ENCODE measurements at places on chromosomes 2 and 18.

- DNase-seq: peak; percentile 49
These were observed 1.3 kb downstream of the ITM2C start for GRCh38 chr2:230865766-230866755.

DNA sequence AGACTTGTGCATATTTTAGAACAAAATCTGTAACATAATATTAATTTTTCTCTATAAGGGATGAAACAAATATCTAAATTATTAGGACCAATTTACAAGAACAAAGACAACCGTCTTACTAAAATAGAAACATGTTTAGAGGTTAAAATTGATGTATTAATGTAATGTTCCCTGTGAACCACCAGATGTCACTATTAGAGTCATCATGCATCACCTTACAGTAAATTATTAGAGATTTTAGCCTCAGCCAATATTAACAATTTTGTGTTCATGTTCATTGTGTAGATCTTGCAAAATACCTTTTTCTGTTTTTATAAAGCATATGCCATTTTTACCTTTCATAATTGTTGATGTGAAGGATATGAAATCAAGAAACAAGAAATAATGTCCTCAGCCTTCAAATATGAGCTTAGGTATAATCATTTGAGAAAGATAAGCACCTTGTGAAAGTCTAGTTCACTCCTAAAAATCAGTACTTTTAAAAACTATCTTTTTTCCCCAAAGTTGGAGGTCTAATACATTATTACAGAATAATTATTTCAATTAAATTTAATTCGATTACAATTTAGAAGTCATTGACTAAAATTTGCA, 344.3 kb upstream of the KCNH7 start:
- peak; percentile 11 for DNase-seq

GRCh38 chr2:25592766-25593292, 80.5 kb downstream of the DTNB start:
- DNase-seq: no peak

DNA sequence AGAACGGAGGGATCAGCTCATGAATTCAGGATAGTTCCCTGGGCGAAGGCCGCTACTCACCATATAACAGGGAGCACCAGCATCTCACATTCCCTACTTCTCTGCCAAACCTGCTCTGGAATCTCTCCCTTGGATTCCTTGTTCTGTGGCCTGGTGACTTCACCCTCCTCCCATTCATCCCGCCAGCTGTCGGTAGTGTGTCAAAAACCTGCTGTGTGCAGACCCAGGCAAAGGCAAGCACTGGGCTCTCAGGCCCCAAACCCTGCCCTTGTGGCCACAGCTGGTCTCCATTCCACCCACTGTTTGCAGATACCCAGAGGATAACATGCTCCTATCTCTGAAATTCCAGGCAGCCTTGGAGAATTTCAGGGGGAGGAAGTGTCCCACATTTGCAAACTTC, 151.6 kb downstream of the CAPN13 start:
- DNase-seq: no peak

DNA sequence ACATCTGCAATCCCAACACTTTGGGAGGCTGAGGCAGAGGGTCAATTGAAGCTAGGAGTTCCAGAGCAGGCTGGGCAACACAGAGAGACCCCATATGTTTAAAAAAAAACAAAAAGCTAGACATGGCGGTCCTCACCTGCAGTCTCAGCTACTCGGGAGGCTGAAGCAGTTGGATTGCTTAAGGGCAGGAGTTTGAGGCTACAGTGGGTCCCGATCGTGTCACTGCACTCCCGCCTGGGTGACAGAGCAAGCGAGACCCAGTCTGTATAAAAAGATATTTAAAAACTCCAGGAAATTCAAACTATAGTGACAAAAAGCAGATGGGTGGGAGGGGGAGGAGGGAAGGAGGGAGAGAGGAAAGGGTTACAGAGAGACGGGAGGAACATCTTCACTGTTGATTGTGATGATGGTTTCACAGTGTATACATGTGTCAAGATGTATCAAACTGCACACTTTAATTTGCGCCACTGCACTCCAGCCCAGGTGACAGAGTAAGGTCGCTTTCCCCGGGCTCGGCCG, 942 bp upstream of the ZNF236 start:
- DNase-seq: no peak

DNA sequence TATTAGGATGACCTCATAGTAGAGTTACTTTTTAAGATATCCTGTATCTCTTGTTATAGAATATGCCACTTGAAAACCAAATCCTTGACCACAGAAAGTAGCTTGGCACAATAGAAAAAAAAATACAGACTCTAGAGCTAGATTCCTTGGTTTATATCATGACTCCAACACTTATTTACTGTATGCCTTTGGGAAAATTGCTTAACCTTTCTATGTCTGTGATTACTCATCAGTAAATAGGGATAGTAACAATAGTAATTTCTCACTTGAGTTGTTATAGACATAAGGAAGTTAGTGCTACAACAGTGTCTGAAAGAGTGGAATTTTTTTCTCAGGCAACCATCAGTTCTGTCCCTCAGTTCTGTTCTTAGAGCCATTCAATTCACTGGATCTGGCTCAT, 193.8 kb downstream of the GULP1 start:
- no peak for DNase-seq

GRCh38 chr2:41830600-41830999, 217.2 kb upstream of the PKDCC start:
- no peak for DNase-seq

DNA sequence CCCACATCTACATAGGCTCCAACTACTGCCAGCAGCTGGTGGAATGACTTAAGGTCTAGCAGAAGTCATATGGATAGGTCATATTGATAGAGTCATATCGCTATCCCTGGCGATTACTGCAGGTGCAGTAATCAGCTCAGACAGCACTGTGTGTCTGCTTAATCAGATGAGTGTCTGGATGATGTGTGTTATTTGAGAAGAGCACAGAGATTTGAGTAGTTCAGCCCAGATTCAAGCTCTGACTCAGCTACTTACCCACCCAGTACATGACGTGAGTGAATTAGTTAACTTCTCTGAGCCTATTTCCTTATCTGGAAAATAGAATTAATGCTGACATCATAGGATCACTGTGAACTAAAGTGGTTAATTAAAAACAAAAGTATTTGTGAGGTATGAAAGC, 78.9 kb downstream of the EHD3 start:
- no peak for DNase-seq

DNA sequence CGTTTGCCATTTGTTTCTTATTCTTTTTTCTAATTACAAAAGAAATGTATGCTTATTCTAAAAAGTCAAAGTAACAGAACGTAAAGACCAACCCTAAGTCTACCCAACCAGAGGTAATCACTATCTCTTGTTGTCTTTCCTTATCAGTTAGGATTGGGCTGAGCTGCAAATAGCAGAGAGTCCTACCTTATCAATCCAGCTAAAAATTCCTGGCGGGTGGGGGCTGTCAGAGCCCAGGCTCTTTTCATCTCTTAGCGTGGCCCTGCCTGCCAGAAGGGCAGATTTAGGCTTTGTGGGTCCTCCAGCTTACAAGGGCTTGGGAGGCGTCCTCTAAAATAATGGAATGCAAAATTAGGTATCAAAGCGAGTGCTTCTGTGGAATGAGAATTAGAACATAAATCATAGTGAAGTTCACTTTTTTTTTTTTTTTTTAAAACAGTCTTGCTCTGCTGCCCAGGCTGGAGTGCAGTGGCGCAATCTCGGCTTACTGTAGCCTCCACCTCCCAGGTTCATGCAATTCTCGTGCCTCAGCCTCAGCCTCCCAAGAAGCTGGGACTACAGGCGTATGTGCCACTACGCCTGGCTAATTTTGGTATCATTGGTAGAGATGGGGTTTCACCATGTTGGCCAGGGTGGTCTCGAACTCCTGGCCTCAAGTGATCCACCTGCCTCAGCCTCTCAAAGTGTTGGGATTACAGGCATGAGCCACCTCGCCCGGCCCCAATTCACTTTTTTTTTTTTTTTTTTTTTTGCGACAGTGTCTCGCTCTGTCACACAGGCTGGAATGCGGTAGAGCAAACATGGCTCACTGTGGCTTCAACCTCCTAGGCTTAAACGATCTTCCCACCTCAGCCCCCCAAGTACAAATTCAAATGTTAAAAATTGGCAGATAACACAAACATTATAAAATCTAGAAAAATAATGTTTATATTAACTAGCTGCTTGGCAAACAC, 57.4 kb upstream of the B3GNT7 start:
- DNase-seq: no peak

GRCh38 chr2:48287976-48288375, 242.0 kb upstream of the STON1 start:
- no peak for DNase-seq

- DNase-seq: no peak
These were observed 761.6 kb downstream of the DCC start for GRCh38 chr18:53101536-53102105.

DNA sequence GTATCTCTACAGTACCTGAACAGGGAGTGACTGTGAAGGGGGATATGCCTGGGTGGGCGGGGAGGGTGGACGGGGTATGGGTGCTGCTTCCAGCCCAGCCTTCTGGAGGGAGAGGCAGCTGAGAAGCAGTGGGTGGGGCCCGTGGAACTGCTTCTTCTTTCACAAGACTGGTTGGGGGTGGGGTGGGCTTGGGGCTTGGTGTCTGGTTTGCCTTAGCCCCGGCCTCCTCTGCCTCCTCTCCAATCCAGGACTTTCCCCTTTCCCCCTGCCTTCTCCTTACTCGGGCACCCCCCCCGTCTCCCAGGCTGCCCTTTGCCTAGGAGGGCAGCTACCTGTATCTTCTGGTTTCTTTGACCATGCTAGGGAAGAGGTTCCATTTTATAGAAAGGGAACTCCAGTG, 233.4 kb downstream of the DYSF start:
- no peak for DNase-seq

- no peak for DNase-seq
These were observed 24.5 kb downstream of the CYP27A1 start for GRCh38 chr2:218806346-218806978.

GRCh38 chr2:37869771-37870170, 55.3 kb upstream of the RMDN2 start:
- DNase-seq: no peak

GRCh38 chr2:191845876-191846514, 893 bp downstream of the CAVIN2 start:
- no peak for DNase-seq

DNA sequence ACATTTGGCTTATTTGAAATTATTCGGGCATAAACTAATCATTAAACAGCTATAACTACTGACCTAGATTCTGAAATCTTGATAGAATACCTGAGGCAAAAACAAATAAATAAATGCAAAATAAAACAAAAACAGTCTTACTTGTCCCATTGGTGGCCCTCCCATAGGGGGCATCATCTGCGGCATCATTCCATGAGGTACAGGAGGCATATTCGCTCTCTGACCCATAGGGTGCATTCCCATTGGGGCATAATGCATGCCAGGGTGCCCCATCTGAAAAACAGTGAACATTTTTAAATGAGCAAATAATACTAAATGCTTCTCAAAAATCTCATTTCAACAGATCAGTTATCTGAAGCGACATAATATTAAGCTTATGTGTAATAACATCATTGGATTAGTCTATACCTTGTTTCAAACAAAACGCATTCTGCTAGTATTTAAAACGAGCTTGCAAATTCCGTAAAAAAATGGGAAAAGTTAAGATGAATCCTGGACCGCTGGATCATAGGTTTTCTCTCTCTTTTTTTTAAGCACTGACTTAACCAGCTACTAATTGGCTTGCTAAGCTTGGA, 1.3 kb downstream of the PRPF40A start:
- DNase-seq: peak; percentile 59

DNA sequence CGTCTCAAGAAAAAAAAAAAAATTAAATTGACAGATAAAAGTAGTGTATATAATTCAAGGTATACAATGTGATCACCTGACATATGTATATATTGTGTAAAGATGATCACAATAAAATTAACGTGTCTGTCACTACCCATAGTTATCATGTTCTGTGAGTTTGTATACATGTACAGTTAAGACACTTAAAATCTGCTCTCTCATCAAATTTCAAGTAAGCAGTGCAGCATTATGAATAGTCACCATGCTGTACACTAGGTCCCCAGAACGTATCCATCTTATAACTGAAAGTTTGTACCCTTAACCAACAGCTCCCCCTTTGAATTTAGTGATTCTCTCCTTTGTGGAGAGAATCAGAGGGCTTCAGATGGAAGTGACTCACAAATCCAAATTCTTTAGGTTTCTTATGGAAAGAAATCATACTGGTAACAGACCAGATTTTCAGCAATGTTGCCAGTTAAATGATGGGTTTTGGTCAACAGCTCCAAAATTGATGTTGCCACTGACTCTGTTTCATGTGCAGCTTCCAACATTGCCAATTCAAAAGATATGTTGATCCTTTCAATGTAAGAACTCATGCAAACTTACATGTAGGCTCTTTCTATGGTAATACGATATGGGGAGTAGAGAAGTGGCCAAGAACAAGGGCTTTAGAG, 281.5 kb downstream of the AFF3 start:
- DNase-seq: no peak

- peak; percentile 31 for DNase-seq
These were observed 135.2 kb upstream of the CAPN13 start for GRCh38 chr2:30942419-30942818.

DNA sequence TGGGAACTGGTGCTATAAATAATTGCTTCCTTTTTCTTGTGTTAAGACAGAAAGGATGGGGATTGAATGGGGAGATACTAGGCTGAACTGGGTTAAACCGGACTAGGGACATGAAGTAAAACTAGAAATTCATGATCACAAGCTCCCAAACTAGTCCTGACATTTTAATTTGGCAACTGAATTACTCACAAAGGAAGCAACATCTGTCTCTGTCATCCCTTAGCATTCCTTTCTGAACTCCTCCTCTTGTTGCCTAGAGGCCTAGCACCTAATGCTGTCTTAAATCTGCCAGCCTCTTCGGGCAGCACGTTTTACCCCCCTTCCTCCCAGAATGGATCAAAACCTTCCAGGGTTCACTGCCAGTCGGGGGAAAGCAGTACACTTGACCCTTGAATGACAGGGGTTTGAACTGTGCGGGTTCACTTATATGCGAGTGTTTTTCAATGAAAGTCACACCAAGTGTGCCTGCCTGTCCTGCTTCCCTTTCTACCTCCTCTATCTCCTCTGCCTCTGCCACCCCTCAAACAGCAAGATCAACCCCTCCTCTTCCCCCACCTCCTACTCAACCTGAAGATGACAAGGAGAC, 8.2 kb downstream of the KCTD1 start:
- DNase-seq: no peak

GRCh38 chr2:226932443-226932842, 96.6 kb downstream of the RHBDD1 start:
- DNase-seq: no peak

GRCh38 chr2:44843641-44844310, 97.7 kb upstream of the SIX3 start:
- no peak for DNase-seq
